ENCODE measurements at places on chromosomes 7 and 10.

DNA sequence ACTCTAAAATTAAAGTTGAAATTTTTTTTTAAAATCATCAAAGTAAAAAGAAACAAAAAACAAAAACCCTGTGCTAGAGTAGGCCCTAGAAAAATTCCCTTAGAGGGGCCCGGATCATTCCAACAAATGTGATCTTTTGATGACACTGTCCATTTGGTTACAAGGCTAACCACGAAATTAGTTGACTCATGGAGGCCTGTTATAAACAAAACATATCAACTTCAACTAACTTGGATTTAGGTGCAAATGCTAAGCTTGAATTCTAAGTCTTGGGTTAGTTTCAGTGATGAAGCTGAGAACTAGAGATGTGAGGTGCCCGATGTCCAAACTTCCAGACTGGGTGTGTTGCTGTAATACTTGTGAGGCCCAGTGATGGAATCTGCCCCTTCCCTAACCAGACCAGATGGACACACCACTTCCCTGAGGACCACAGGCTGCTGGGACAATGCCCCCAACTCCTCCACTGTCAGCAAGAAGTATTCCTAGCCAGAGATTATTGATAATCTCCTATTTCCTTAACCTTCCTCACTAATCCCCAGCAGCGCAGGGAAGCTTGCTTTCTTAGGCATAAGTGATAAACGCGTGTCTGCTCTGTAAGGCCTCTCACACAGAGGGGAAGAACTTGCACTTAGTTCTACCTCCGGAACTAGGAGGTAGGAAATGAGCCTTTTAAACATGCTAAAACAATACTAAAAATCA is 108.7 kb downstream of the RAPGEF5 start:
- DNase-seq = no peak

DNA sequence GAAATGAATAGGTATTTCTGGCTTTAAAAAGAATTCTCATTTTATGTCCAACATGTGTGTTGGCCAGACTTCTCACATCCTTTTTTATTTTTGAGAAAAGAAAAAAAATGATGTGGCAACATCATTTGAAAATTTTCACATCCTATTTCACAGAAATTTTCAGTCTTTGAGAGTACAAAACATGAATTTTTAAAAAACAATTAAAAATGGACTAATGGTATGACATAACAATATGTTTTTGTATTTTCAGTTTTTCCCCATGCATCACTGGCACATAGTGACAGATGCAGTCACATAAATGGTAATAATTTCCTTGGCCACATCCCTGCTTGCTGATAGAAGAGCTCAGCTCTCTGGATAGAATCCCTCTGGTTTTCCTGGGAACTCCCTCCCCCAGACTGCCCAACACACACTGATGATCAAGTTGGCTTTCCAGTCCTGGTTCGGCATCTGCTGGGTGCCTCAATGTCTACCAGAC is 188.5 kb upstream of the AGR3 start:
- DNase-seq = no peak

GRCh38 chr7:44622342-44623151 is 16.1 kb downstream of the OGDH start:
- DNase-seq = no peak

- DNase-seq = no peak
Observed at GRCh38 chr10:70271996-70272924, 11.5 kb downstream of the NPFFR1 start.

DNA sequence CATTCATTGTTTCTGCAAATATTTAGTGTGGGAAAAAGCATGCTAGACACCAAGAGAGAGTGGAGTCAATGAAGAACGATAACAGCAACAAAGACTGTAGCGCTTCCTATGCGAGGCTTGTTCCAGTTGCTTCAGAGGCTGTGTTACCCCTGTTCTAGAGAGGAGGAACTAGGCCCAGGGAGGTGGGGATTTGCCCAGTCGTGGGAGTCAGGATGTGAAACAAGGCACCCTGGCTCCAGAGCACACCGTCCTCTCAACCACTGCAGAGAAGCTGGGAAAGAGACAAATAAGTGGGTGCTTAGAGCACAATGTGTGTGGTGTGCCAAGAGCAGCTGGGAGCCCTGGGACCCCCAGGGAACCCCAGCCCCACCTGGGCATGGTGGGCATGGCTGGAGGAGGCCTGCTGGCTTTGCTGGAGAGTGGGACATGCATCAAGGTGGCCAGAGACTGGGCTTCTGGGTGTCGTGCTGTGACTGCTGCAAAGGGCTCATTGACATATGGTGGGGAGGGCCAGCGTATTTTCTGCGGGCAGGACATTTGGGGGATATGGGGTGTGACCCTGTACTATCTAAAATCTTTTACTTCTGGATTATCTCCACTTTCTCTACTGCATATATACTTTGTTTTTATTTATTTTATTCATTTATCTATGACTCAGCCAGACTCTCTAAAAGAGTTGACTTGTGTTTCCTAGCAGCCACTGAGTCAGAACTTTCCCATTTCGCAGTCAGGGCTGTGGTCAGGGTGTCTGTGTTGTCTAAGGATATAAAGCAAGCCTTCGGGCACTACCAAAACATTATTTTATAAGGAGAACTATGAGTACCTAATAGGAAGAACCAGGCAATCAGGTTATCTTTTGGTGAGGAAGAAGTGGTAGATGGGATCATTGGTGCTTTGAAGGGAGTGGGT is 95.4 kb downstream of the TCF7L2 start:
- no peak for DNase-seq

GRCh38 chr7:6453734-6454133 is 6.0 kb upstream of the DAGLB start:
- DNase-seq = no peak

DNA sequence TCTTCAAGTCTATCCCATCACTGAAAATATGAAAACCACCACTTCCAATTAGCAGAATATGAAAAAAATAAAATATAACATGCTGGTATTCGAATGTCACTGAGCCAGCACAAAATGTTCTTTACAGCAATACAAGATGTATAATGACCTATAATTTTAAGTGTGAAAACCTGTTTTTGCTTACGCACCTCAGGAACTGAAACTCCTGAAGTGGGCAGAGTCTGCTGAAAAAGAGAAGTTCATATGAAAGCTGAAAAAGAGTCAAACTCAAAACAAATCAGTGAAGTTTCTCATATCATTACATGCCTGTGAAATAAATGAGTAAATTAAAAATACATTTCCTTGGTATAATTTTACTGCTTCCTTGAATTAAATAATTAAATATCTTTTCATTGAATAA is 272.5 kb downstream of the DGKB start:
- DNase-seq = no peak

DNA sequence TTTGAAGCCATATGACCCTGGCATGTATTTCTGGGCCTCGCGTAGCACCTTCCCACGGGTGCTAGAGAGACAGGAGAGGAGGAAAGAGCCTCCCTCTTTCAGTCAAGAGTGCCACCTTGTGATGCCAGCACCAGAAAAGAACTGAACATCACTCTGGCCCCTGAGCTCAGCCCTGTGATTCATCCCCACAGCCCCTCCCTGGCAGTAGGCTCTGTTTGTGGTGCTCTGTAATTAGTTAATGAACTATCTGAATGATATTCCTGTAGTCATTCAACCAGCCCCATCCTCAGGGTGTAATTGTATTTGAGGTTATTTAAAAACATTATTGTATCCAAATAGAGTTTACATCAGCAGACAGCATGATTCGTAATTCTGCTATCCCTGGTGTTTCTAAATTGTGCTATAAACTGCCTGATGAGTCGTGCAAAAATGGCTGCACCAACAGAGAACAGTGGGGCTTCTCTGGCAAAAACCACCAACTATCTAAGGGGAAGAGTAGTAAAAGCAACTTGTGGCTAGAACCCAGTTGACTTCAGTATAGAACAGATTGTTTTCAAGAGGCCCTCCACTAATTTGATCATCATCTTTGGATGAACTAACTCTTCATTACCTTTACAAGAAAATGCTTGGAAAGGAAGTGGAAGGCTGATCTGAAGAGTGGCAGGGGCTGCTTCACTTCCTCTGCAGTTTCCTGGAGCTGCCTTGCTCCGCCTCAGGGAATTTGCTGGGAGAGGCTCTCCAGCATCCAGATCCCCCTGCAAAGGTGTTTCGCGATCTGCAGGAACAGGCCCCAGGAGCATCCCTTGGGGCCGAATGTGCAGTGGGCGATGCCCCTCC is 23.7 kb upstream of the TIAL1 start:
- no peak for DNase-seq

DNA sequence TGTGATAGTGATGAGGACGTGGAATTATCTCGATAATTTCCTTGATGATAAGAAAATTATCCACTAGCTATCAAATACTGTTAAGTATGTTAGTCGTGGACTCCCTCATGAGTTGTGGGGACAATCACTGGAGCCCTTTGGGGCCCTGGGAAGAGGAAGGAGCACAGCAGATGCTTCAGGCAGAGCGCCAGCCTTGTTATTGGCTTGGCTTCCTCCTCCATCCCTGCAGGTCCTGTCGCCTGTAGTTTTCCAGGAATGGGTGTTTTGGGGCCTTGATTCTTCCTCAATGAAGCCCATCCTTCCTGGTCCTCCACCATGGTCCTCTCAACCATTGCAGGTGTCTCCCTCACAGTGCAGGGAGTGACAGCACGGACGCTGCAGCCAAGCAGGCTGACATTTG is 32.5 kb upstream of the ZNF32 start:
- DNase-seq = no peak

DNA sequence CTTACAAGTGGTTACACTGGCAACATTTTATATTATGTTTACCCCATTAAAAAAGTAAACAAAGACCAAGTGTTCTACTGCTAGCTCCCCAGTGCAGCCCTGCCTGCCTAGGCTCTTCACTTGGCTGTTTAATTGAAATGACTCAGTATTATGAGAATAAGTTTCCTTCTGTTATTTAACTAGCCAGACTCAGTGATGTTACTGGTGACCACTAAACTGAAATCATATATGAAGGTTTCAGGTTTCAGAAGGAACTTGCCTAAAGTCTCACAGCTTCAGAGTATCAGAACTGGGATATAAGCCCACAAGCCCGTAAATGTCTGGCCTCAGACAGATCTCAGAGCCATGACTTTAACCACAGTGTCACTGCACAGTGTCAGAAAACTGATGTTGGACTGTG is 66.8 kb upstream of the EXOC4 start:
- DNase-seq = no peak

DNA sequence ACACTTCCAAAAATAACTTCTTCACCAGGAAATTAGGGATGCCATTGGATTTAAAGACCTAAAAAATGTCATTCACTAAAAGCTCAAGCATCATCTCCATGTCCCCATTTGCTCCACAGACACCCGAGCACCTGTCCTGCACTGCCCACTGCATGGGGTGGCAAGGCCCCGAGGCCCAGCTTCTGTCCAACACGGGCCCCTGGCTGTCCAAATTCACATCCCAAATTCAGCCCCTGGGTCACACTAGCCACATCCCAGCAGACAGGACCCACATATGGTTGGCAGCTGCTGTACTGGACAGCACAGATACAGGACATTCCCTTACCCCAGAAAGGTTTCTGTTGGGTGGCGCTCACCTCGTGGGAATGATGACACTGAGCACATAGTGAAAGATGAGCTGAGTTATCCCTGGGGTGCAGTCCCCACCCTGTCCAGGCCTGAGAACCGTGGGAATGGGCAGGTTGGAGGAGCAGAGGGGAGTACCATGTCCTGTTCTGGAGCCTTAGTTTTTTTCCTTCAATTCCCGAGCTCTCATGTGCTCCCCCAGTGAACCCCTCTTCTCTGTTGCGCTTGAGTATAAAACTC is 55.3 kb downstream of the CSGALNACT2 start:
- no peak for DNase-seq

- DNase-seq = no peak
Observed at GRCh38 chr10:31584098-31584631, 265.1 kb downstream of the ZEB1 start.

DNA sequence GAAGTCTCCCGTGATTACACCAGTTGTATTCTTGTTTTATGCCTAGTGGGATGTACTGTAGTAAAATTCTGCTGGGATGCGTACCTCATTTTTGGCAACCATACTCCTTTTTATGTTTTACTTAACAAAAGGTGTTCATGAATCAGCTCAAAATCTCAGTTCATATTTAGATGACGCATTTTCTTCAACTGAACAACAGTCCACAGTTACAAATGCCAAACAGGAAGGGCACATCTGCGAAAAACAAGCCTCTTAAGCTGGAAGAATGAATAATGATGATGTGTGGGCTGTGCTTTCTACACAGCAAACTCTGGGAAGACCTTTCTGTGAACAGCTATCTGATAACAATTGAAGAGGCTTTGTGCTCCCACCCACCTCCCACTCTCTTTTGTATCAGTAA is 68.4 kb upstream of the NRBF2 start:
- DNase-seq = no peak

GRCh38 chr7:73769481-73770001 is 529 bp downstream of the CLDN3 start:
- peak; percentile 11 for DNase-seq

DNA sequence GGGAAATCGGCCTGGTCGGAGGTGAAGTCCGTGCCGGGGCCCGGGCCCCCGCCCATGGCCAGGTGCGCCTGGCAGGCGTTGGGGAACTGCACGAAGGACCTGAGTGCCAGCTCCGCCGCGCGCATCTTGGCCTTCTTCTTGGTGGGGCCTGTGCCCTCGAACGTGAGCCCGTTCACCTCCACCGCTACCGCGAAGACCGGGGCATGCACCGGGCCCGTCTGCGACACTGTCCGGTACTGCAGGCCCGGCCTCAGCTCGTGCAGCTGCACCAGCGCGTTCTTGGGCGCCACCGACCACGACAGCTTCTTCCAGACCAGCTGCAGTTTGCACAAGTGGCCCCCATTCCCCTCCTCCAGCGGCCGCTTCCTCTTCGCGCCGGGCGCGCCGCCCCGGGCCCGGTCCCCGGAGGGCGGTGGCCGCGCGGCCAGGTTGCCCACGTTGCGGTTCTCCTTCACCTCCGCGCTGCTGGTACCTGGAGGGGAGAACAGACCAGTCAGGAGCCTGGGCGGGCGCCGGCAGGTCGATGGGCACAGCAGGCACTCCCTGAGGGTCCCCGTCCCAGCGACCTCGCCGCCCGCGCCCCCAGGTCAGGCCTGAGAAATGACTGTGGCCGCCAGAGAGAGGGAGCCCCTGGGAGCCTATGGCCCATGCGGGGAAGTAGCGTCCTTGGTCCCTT is 307.4 kb downstream of the WDR37 start:
- DNase-seq = no peak

- no peak for DNase-seq
Observed at GRCh38 chr10:99565166-99565565, 32.4 kb downstream of the NKX2-3 start.

DNA sequence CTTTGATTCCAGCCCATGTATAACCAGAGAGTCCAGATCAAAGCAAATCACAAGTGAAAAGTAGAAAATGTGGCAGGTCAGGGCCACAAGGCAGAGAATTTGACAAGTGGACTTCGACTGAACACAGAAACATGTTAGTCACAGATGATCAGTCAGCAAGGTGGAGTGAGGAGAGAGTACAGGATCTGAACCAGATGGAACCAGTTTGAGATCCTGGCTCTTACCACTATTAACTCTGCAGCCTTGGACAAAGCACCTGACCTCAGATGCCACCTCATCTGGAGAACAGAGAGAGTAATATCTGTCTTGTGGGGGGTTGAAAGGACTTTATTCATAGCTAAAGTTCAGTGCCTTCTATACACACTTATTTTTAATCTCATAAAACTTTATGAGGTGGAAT is 4.4 kb downstream of the MRLN start:
- DNase-seq = no peak

DNA sequence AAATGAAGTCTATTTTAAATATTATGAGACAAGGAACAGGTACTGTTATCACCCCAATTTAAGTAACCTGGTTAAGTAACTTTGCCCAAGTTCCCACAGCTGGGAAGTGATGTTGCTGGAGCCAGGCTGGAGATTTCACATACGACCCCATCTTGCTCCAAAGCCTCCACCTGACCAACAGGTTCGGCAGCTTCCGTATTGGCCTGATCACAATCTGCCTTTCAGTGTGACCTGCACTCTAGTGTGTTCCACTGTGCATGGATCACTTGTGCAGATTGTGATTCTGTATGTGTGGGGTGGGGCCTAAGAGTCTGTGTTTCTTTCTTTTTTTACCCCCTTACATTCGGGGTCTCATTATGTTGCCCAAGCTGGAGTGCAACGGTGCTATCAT is 66.1 kb downstream of the PRTFDC1 start:
- DNase-seq = no peak
